ENCODE measurements at places on chromosomes 16 and 17.

DNA sequence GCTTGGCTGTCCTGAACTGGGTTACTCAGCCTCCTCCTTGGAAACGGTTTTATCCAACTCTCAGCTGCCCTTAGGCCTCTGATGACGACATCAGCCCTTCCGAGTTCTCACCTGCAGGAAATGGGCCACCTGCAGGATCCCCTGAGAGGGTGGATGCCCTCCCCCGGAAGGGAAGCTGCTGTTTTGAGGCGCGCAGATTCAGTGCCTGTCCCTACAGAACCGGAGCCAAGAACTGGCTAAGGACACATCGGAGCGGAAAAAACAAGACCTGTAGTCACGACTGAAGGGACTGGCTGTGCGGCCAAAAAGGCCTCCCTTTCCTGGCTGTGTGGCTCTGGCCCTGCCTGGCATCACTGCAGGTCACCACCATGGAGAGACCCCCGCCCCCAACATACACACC lies 11.7 kb upstream of the C16orf95 start:
- no peak for DNase-seq

DNA sequence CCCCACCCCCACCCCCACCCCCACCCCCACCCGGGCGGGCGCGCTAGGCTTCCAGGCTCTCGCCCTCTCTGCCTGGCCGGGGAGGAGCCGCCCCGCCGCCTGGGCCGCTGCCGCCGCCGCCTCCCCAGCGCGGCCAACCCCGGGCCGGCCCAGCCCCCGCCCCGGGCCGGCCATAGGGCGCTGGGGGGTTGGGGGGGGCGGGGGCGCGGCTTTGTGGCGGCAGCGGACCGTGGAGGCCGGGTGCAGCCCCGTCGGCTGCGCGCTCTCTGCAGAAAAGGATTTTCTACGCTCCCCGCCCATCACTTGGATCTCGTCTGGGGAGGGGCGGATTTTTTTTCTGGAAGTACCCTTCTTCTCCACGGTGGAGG lies 230.9 kb downstream of the MRTFB start:
- no peak for DNase-seq

DNA sequence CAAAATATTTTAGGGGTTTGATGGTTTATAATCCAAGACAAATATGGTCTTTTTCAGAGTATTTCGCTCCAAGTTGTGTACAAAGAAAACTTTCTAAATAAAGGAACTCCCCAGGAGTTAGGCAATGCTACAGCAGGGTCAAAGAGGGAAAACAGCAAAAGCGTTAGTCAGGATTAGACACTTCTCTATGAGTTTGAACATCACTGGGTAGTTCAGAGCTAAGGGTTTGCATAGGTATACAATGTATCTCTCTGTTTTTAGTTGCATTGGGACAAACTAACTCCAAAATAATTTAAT lies 34.8 kb downstream of the FAM20A start:
- no peak for DNase-seq

GRCh38 chr17:72183194-72183685 lies 62.4 kb downstream of the SOX9 start:
- DNase-seq, result no peak

DNA sequence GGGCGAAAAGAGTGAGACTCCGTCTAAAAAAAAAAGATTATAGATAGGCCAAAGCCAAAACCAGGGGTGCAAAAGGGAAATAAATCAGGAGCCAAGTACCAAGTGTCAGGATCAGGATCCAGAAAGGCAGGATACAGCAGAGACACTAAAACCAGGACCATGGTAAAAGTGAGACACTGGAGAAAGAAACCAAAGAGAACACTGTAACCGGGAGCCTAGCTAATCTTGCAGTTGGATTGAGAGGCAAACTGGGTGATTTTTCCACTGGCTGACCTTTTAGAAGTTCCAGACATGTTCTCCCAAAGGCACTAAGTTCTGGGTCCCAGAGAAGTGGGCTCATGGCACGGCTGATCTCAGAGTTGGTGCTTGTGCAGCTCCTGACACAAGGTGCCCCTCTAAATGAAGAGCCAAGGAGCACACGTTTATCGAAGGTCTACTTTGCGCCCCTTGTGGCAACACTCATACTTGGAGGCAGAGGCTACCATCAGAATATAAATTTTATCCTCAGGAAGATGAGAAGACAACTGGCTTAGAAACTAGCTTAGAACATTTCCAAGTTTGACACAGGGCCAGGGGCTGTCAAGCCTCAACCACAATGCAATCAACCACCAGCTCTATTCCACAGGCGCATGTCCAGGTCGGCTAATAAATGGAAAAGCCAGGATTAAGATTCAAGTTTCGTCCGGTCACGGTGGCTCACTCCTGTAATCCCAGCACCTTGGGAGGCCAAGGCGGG lies 27.5 kb upstream of the HELZ start:
- DNase-seq, result no peak

DNA sequence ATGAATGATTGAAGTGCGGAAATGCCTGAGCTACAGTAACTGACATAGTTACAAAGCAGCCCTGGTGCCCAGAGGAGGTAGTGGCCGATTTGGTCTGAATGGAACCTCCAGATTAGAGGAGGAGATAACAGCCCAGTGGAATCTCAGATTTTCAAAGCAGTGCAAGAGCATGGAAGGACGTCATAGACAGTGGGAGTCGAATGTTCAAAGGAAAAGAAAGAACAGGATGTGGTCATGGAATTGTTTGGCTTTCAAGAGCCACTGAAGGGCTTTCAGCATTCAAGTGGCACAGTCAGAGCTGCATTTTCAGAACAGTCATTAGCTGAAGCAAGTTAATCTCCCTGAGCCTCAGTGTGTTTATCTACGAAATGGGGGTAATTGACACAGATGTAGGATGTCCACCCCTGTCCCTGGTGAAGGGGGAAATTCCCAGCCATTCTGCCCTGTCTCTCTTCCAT lies 104.6 kb upstream of the CACNG3 start:
- no peak for DNase-seq

DNA sequence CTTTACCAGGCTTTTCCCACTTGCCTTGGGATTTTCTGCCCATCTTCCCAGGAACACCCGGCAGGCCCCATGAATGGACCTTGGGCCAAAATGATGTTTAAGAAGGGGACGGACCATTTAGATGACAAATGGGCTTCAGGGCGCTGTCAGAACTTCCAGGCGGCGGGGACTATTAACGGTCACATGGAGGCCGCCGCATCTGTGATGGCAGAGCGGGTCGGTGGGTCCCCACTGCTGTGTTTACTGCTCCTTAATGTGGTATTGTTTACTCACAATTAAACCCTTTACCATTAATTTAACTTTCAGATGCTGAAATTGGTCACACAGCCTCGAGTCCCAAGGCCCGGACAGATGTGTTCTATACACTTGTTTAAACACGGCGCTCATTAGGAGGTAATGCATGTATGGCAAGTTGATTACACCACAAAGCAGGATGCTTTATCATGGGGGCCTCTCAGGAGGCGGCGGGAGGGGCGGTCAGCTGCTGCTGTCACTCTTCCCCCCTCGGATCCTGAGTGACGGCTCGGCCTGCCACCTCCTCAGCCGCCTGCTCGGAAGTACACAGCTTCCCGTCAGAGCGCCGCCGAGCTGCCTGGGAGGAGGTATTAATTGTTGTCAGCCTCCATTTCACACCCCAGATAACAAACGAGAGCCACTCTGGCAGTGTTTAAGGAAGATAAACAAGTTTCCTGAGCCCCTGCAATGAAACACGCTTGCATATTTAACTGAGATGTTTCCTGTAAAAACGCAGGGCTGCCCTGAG lies 83.9 kb upstream of the IRX3 start:
- no peak for DNase-seq

- no peak for DNase-seq
Measured at GRCh38 chr17:57084361-57084801, 665 bp upstream of the AKAP1 start.

DNA sequence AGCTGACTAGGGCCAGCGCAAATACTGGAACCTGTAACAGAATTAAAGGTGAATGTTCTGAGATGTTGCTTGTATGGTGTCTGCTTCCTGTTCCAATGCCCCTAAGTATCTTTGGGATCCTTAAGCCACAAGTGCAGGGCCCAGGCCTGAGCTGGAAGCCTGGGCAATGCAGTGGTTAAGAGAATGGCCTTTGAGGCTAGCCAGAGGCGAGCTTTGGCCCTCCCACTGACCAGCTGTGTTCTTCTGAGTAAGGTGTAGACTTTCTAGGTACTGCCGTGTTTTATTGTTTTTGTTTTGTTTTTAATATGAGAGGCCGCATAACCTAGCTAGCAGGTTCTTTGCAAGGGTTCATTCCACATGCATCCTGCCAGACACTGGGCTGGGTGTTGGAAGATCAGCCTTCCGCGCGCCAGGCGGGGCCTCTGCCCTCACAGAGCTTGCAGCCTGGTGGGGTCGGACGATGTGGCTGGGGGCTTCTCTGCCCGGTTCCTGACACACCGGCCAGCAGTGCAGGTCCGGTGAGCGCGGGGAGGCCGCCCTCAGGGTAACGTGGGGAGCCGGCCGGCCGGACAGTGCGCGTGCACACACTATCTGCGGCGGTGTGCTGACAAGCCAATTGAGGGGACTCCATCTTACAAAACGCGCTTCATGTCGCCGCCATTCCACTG lies 551 bp upstream of the MLX start:
- no peak for DNase-seq

- DNase-seq, result no peak
Measured at GRCh38 chr17:41682631-41683030, 6.1 kb upstream of the EIF1 start.

GRCh38 chr17:3222505-3222904 lies 15.0 kb downstream of the OR1A1 start:
- no peak for DNase-seq

DNA sequence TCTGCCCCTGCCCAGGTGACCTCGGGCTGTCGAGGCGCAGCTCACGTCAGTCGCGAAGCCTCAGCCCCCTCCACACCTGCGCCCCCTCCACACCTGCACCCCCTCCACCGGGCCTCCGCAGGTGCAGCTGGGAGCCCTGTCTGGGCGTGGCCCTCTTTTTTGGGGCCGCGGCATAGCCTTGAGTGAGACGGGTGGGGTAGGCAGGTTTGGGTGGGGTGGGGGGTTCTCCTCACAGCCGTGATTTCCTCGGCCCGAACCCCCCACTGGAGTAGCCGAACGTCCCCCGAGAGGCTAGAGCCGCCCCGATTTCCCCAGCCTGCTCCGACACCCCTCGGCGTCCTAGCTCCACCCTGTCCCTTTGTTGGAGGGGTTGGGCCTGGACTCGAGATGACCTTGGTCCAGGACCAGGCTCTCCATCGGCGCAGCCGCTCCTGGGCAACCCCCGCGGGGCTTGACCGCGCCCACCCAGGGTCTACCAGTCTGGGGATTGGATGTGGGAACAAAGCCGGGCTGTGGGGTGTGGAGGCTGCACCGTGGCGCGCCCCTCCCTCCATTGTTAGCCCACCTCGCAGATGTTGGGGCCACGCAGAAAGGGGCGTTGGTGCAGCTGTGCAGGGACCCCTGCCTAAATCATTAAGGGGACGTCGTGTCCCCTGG lies 626 bp downstream of the TUBB3 start:
- DNase-seq, result no peak

DNA sequence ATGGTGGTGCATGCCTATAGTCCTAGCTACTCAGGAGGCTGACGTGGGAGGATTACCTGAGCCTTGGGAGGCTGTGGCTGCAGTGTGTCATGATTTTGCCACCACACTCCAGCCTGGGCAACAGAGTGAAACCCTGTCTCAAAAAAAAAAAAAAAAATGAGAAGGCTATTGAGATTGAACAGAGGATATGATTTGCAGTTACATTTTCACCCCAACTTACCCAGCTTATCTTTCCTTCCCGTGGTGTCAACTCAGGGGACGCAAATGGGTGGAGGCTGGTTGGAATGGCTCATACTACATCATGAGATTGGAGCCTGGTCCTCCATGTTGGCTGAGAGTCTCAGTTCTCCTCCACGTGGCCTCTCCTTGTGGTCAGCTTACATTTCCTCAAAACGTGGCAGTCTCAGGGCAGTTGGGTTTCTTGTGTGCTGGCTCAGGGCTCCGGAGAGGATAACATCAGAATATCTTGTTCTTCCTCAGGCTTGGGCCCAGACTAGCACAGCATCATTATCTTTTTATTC lies 17.2 kb upstream of the NSMCE1 start:
- no peak for DNase-seq

DNA sequence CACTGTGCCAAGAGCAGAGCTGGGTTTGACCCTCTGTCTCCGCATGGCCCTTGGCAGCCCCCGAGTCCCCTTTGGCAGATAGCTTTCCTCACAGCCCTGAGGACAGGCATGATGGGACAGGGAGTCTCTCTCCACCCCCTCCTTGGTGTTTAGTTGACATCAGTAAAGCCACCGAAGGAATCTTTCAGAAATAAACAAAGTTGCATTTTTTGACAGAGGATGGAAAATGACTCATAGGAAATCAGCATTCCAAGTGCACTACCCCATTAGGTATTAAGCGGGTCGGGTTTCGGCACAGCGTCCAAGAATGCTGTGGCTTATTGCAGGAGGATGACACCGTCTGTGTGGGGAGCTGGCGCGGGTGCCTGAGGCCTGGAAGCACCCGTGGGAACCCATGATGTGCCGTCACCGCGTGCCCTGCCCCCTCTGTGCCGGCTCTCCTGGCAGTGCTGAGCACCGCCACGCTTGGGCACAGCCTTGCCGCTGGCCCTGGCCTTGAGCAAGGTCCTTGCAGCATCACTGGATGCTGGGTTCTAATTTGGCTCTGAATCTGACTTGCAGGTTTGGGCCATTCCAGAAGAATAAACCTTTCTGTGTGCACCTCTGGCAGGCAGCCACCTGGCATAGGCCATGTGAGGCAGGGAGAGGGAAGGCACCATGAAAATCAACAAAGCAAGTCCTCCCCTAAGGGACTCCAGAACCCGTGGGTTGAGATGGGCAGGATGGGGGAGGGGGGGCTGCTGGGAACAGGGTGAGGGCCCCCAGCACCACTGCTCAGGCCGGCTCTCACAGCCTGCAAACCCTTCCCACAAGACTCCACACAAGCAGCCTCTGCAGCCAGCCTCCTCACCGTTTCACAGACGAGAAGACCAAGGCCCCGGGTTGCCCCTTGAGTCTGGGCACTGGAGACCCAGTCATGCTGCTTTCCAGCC lies 50.5 kb upstream of the ZNF469 start:
- no peak for DNase-seq

GRCh38 chr16:23434380-23434779 lies 18.6 kb downstream of the COG7 start:
- peak; percentile 86 for DNase-seq

GRCh38 chr16:102060-102855 lies 24.2 kb downstream of the MPG start:
- DNase-seq, result no peak

GRCh38 chr17:60524463-60525327 lies 1.3 kb downstream of the APPBP2 start:
- DNase-seq, result peak; percentile 20

DNA sequence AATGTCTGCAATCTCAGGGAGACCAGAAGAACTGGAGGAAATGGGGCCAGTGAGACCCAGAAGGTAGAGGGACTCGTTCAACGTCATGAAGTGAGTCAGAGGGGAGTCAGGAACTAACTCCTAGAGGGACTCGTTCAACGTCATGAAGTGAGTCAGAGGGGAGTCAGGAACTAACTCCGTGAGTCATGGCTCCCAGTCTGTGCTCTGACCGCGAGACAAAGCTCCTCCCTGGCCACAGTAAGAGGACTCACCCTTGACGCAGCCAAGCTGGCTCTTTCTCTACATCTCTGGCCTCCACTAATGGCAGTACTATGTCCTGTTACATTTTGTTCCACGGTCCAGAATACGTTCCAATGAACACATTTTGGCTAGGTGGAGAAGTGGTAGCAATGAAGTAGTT lies 902.5 kb downstream of the KCNJ2 start:
- no peak for DNase-seq

Data from NCI-H1694 (cell line).